Caki2 (cell line): ENCODE measurements at places on chromosomes 7 and 10. TPM values are rescaled to one million over a fixed set of nuclear protein-coding genes. Genes with fewer than 3 reads are reported as not detected.

GDF10 gene
- total RNA-seq, result not detected in 2 replicates

EPHB4 gene
- total RNA-seq, result 31.9 and 43.6 TPM in 2 replicates

ACTL6B gene
- total RNA-seq, result not detected in 2 replicates

OLAH gene
- total RNA-seq, result 0.17 and 1.8 TPM in 2 replicates

SBDS gene
- 46.5 and 47.7 TPM in 2 replicates for total RNA-seq
